A549 (cell line): ENCODE measurements at places on chromosomes 6 and 20.

DNA sequence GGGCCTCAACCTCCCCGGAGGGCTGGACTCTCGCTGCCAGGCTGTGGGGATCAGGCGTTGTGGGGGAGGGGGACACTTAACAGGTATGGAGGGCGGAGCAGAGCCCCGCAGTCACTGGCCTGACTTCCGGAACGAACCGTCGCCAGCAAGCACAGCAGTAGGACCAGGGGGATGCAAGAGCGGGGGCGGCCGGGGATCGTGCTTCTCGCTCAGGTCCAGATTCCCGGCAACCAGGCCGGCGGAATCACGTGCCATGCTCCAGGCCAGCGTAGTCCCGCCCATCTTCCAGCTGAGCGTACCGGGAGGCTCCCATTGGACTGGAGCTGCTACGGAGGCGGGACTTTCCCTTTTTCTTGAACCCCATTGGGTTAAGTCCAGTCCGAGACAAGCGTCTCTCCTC lies 10.0 kb upstream of the POU5F1 start:
- no peak for DNase-seq

- peak; percentile 18 for DNase-seq
Observed at GRCh38 chr6:47079638-47080037, 37.5 kb upstream of the ADGRF1 start.

DNA sequence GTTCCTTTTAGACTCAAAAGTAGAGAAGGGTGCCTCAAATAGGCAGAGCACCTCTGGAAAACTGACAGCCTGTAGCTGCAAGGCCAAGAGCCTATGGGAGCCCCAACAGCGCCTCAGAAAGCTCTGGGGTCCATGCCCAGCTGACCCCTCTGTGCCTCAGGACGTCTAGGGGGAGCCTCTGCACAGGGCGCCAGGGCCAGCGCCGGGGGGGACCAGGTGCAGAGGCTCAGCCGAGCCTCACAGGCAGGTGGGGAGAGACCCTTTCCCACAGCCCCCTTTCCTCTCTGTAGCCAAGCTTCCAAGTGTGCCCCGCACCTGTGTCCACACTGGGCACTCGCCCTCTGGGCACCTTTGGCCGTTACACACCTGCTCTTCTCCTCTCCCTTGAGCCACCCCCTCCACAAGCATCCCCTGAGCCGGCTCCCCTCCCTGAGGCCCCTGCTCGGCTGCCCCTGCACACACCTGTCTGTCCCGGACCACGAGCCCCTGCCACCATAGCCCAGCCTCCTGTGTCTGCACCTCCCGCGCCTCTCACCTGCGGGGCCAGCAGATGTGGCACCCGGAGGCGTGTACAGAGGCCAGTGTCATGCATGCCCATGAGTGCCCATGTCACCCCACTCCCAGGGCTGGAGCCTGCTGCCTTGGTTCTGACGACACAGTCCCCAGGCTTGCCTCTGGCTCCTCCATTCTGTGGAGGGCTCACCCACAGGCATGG lies 53.2 kb downstream of the GINS1 start:
- no peak for DNase-seq

- no peak for DNase-seq
Observed at GRCh38 chr6:79544299-79544927, 7.2 kb upstream of the LCA5 start.

- DNase-seq, result peak; percentile 35
Observed at GRCh38 chr6:144931172-144932035, 646.3 kb downstream of the UTRN start.

- DNase-seq, result no peak
Observed at GRCh38 chr20:32626859-32627636, 41.9 kb upstream of the NOL4L start.

DNA sequence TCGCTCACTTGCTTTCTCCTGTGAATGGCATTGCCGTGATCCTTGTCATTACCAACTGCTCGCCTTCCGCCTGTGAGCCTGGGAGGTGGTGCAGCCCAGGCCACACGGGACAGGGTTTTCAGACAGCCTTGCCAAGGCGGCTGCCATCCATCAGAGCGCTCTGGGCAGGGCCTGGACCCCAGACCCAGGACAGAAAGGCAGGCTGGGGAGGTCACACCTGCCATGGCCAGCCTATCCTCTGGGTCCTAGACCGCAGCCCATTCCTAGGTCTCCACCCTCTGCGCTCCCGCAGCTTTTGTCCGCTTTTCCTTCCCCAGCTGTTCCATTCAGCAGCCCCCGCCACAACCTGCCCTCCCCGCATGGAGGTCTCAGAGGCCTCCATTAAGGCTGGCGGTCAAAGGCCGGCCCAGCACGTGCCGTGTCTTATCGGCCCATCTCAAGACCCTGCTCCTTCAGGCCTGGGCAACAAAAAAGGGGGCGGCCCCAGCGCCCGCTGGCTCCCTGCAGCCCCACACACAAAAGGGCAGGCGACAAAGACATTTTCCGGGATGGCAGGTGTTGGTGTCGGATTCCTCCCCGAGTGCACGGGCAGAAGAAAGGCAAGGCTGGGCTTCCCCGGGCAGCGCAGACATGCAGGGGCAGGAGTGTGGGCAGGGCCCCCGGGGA lies 28.1 kb downstream of the INSM1 start:
- DNase-seq, result no peak
